ENCODE measurements at places on chromosomes 1 and 21. TPM values are rescaled to one million over a fixed set of nuclear protein-coding genes. Genes with fewer than 3 reads are reported as not detected.

DNA sequence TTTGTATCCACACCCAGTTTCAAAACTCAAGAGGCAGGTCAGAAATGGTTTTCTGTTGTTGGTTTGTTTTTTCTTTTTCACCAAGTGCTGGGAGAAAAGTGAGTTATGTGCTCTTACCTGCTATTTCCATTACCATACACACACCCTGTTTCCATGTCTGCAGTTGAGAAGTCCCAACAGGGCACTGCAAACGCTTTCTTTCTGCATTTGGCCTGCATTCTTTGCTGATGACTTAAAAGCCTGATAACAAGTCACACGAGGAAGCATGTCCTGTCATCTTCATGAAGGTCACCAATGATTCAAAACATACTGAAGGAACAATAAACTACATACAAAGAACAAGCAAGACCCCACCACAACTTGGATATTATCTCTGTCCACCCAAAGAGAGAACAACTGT, 24.8 kb upstream of the KCNE1 start:
- no peak for DNase-seq

GRCh38 chr1:8032366-8032910, 6.3 kb upstream of the ERRFI1 start:
- DNase-seq: no peak

DNA sequence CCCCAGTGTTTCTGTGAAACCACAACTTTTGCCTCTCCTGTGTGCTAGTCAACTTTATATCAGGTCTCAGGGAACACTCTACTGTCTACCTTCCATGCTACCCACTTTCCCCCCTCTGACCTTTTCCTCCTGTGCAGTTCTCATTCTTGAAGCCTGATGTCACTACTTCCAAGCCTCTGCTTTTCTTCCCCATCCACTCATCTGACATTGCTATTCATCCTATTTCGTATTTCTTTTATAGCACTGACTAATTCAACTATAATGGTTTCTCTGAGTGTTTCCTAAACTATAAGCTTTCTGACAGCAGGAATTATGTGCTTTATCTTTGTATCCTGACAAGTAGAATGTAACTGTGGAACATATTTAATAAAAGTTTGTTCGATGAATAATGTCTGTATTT, 18.2 kb upstream of the DPH5 start:
- DNase-seq: no peak

- no peak for DNase-seq
Observed at GRCh38 chr1:212190169-212190568, 95.0 kb upstream of the PPP2R5A start.

DNA sequence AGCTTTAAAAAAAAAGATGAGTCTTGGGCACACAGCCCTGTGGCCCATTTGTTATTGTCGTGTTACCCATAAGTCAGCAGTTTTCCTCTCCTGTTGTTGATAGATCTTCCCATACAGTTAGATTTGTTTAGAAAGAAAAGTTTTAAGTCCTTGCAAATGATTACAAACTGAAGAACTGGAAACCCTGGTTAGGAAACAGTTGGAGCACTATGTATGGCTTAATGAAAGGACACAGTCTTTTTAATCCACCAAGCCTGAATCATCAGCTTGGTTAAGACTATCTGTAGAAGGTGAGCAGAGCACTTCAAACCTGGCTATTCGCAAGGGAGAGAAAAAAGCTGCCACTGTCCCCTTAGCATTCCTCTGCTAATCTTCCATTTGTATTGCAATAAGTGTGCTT, 241.0 kb downstream of the DISC1 start:
- no peak for DNase-seq

Gene COL24A1
- polyA plus RNA-seq: not detected

Gene EXTL2
- polyA plus RNA-seq: 2.3 TPM
